ENCODE measurements at places on chromosomes 3 and 15.

DNA sequence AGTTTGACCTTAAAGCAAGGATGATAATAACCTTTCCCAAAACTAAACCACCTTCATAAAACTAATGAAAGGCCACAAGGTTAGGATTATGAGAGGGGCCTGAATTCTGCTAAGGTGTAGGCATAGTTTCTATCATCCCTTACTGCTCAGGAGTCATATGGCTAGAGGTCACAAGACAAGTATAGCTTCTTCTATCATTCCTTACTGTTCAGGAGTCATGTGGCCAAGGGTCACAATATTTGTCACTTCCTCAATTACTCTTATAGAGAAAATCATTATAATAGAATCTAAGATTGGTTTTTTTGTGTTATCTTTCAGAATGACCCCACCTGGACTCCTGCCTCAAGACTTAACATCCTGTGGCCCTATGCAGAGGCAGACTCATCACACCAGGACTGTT lies 36.6 kb downstream of the HERC1 start:
- DNase-seq = no peak

DNA sequence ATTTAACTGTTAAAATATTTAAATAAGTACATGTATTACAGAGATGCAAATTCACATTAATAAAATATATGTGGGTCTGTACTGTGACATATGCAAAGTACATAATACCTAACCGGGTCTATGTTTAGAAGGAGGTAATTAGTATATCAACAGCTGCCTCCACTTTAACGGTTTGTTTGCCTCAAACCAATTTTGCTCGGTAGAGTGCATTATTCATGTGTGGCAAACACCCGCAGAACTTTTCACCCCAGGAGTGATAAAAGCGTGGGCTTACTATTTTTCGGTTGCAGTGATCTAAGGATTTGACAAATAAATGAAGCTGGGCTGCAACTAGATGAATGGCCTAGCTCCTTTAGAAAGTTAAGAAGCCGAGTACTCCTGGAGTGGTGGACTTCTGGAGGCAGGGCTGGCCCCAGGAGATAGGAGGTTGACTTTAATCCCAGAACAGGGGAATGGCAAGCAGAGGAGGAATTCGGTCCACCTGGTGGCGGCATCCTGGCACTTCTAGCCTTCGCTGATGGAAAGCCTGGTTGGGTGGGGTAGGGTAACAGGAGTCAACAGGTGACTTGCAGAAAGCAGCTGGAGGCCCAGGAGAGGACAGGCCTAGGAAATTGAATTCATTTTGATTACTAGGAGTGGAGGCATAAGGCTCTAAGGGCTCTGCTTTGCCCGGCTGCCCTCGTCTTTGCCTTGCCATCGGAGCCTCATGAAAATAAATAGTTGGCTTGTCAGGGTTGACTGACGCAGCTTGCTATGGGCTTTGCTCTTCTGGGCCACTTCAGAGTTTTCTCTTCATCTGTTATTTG lies 2.4 kb downstream of the SLCO3A1 start:
- DNase-seq = no peak

GRCh38 chr3:172536993-172537419 lies 13.8 kb upstream of the TNFSF10 start:
- no peak for DNase-seq

- DNase-seq = no peak
Observed at GRCh38 chr15:66225656-66226274, 27.8 kb downstream of the MEGF11 start.

- DNase-seq = no peak
Observed at GRCh38 chr3:132326251-132326650, 9.0 kb downstream of the ACP3 start.

DNA sequence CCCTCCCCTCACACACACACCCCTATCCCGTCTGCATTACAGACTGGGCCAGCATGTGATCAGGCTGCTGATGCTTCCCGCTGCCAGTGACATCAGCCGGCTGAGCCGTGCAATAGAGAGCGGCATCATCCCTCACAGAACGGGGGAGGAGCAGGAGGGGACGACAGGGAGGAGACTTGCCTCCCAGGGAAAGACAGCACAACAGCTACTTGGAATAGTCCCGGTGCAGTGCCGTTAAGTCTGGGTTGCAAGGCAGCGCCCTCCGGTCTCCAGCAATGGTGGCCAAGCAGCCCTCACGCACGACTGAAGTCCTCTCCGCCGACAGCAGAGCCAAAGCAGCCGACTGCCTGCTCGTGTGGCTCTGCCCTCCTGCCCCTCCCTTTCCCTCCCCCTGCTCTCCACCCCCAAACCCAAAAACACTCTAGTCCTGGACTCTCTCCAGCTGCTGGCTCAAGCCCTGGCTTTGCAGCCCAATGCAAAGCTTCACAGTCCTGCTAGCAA lies 31.5 kb upstream of the RPS17 start:
- DNase-seq = no peak

- no peak for DNase-seq
Observed at GRCh38 chr15:98938105-98938417, 69.5 kb downstream of the PGPEP1L start.

DNA sequence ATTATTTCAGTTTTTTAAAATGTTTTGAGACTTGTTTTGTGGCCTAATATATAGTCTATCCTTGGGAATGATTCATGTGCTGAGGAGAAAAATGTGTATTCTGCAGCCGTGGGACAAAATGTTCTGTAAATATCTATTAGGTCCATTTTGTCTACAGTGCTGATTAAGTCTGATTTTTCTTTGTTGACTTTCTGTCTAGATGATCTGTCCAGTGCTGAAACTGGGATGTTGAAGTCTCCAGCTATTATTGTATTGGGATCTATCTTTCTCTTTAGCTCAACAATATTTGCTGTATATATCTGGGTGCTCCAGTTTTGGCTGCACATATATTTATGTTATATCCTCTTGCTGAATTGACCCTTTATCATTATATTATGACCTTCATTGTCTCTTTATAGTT lies 85.2 kb downstream of the UBE2E2 start:
- DNase-seq = no peak

GRCh38 chr3:13235079-13235478 lies 161.8 kb upstream of the IQSEC1 start:
- DNase-seq = no peak

DNA sequence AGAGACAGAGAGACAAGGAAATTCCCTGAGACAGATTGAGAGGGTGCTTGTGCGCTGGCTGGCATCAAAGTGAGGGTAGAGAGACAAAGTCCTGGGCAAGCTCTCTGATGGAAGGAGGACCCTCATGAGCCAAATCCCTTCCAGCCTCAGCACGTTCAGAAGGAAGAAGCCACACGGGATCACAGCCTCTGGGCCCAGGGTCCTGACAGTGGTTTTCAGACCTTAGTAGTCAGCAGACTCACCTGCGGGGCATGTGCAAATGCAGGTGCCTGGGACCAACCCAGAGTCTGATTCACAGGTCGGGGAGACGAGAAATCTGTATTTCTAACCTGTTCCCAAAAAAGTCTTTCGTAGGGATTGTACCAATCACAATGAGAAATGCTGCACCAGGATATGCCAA lies 15.2 kb upstream of the KY start:
- DNase-seq = no peak

GRCh38 chr15:42371096-42371495 lies 11.8 kb downstream of the CAPN3 start:
- DNase-seq = no peak

All from stimulated activated CD8-positive, alpha-beta memory T cell treated with anti-CD3 and anti-CD28 coated beads, Interleukin-15, amount 100 ng/mL, for 48 hours (primary cell).